Stimulated activated CD8-positive, alpha-beta memory T cell treated with anti-CD3 and anti-CD28 coated beads, Interleukin-15, amount 100 ng/mL, for 4 hours (primary cell): ENCODE measurements at places on chromosomes 1 and 21.

GRCh38 chr1:210132582-210132981 lies 100.0 kb upstream of the SERTAD4 start:
- DNase-seq, result no peak

DNA sequence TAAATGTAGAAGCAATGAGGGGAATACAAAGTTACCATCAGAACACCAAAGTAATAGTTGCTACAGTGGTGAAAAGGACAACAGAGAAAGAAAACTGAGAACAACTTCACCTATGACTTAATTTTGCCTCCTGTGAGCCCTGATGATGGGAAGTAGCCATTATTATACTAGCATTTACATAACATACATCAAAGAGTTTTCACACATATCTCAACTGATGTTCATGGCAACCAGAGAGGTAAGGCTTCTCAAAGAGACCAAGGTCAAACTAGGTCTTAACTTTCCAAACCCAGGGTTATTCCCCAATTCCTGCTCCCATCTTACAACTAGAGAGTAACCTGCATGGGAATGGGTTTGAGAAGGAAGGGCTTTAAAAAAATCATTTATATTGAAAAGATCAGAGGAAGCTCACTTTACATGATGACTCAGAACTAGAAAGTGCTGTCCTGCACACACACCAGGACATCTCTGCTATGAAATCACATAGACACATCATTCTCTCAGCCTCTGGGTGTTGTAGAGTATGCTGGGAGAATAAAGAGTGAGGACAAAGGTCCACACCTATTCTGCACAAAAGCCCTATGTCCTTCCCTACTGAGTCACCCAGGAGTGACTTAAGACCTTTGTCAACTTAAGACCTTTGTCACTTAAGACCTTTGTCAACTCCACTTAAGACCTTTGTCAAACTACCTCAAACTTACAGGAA lies 179.7 kb downstream of the TNFSF18 start:
- no peak for DNase-seq

GRCh38 chr21:41536827-41537103 lies 28.8 kb upstream of the TMPRSS2 start:
- no peak for DNase-seq

DNA sequence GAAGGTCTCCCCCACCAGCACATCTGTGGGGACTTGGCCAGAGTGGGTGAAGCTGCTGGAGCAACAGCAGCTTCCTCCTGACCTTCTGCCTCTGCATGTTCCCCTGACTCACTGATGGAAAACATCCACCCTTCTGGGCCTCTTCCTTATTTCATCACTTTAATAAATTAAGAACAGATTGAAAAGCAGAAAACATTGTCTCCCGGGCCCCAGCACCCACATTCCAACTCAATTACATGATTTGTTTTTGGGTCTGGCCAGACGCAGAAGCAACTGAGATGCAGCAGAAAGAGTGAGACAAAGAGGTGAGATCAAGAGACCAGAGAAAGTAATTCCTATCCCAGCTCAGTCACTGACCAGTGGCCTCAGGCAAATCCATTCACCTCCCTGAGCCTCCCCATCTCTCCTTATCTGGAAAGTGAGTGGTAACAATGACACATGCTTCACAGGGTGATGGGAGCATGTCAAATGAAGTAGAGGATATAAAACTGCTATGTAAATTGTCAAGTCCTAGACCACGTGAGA lies 157.1 kb downstream of the ELAVL4 start:
- no peak for DNase-seq

GRCh38 chr1:84936116-84936810 lies 43.3 kb upstream of the LPAR3 start:
- DNase-seq, result no peak

- no peak for DNase-seq
Observed at GRCh38 chr21:17631195-17631594, 18.5 kb upstream of the BTG3 start.

GRCh38 chr1:117076648-117077047 lies 16.5 kb downstream of the TTF2 start:
- no peak for DNase-seq

- no peak for DNase-seq
Observed at GRCh38 chr1:115295904-115296696, 41.9 kb downstream of the NGF start.
